T-helper 2 cell (primary cell): ENCODE measurements at places on chromosomes 7 and 10.
A peak's percentile ranks its signal among the peaks of the same experiment; 100 is the strongest.

GRCh38 chr10:30805061-30805460 is 175.5 kb upstream of the LYZL2 start:
- no peak for DNase-seq

GRCh38 chr7:69932034-69932628 is 333.9 kb downstream of the AUTS2 start:
- no peak for DNase-seq

DNA sequence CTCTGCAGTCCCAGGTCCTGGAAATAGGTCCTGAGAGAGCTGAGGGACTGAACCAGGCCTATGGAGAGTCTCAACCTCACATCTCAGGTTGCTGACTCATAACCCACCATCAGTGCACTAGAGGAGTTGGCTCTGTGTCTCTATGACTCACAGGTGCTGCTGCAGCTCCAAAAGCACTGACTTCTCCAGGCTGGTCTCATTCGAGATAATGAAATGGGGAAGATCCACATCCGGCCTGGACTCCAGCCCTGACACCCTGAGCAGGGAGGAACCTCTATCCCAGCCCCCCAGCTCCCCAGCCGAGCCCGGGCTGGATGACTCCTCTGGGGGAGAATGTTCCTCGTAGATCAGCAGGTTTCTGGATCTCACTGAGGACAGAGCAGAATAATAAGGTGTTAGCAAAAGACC is 35.5 kb upstream of the DGKI start:
- DNase-seq = no peak

- no peak for DNase-seq
These were observed 128.2 kb downstream of the TAX1BP1 start for GRCh38 chr7:27868131-27868550.

DNA sequence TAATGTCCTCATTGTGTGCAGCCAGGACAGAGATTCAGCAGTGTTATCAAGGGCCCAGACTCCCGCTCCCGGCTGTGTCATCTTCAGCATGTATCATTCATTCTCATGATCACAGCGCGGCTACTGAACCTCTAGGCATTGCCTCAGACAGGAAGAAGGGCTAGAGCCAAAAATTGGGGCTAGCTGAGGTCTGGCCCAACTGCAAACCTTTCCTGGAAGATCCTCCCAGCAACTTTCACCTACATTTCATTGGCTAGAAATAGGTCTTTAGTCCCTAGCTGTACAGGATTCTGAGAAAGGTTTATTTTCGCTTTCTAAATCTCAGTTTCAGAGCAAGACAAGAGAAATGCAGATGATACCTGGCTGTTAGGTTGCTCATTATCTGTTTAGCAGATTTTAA is 81.9 kb downstream of the CREM start:
- DNase-seq = no peak

DNA sequence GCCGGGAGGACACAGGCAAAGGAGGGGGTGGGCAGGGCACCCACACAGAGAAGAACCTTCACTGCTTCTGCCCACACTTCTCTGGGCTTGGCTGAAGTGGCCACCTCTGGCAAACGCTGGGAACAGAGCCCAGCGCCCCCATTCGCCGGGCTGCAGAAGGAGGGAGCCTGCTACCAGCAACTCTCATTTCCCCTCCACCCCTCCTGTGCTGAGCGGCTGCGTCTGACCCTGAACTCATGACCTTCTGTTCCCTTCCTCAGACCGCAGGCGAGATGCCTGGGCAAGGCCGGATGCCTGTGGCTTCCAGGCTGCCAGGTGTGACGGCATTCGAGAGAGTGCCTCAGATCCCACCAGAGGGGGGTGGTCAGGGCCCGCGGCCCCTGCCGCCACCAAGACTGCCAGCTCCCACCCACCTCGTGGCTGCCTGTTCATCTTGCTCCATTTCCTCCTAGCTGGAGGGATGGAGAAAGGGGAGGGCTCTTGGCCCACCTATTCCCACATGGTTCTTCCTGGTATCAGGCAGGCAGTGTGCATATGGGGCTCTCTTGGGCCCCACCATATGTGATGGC is 19.8 kb downstream of the DNAJB12 start:
- DNase-seq = peak; percentile 98

DNA sequence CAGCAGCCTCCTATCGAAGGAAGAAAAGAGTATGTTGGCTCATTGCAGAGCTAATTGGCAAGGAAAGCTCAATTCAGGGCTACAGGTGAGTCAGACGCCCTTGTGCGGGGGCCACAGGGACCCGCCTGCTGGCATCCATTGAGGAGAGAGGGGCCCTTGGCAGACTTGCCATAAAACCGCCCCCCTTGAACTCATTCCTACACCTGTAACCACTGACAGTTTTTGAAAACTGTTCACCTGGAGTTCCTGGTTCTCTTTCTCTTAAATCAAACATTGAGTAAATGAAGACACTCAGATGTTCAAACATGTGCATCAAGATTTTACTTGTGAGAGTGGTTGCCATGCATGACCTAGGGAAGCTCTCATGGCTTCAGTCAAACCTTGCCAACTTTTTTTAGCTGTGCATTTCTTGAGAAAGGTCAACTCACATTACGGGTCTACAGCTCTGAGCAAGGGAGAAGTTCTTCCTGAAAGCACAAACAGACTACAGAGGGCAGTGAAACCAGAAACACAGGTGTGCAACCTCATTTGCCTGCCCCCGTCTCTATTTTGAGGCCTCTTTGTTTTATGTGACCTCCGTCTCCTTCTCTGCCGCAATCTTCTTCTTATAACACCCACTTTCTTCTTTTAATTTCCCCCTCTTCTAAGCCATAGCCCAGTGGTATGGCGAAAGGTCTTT is 87.8 kb downstream of the TBXAS1 start:
- no peak for DNase-seq

DNA sequence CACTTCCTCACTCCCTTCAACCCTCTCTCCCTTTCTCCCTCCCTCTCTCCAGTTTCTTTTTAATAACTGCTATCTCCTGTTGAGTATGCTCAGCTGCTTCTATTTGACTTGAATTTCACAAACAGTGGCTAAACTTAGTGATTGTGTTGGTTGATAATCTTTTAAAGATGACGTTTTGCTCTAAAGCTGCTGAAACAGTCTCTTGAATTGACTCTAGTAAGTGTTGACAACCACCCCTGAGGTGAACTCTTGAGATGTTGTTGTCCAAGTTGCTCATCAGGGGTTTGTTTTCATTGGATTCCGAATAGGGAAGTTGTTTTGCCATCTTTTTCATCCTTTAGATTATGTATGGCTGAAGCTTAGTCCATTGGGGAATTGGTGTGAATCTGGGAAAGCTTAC is 176.2 kb downstream of the TWIST1 start:
- no peak for DNase-seq

GRCh38 chr10:128044186-128044585 is 82.0 kb downstream of the MKI67 start:
- no peak for DNase-seq

- DNase-seq = no peak
These were observed 108.5 kb downstream of the HOXA1 start for GRCh38 chr7:26987338-26987737.

DNA sequence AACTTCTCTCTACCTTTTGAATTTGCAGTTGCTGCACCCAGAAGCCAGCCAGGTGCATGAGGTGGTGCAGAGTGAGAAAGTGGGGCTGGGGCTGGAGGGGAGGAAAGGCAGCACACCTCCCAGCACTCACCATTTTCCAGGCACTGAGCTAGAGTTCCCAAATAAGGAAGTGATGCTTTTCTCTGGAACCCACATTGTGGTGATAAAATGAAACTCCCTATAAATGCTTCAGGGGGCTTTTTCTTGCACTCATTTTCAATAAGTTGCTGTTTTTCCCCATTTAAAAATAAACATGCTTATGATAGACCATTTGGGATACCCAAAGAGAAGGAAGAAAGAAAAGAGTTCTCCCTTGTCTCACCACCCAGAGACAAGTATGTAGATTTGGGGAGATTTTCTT is 42.8 kb upstream of the TNS3 start:
- no peak for DNase-seq

- DNase-seq = no peak
These were observed 89.6 kb downstream of the FZD1 start for GRCh38 chr7:91353848-91354247.

DNA sequence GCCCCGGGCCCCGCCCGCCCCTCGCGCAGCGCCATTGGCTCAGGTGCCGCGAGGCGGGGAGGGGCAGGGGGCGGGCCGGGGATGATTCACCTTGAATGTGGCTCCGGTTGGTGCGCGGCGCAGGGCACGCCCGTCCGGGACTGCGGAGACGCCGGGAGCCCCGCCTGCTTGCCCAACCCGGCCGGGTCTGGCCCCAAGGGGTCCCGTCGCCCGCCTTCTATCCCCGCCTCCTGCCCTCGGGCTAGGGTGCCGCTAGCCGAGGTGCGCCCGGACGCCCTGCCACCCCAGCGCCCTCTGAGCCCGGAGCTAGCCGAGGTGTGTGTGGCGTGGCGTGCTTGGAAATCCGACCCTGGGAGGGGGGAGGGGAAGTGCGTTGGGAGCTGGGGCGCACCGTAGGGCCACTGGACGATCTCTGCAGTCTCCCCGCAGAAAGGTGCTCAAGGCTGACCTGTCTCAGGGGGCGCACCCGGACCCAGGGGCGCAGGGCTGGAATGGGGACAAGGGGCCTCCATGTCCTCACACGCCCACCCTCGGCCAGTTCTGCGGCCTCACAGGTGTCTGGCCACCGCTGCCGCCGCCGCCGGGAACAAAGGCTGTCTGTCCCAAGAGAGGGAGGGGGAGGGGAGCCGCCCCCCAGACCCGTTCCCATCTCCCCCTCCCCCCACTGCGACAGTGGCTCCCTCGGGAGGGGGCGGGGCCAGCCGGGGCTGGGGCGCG is 168.9 kb downstream of the NRF1 start:
- peak; percentile 65 for DNase-seq

GRCh38 chr10:78910886-78911285 is 157.9 kb upstream of the ZMIZ1 start:
- no peak for DNase-seq
